ENCODE measurements at places on chromosomes 12 and 14.

DNA sequence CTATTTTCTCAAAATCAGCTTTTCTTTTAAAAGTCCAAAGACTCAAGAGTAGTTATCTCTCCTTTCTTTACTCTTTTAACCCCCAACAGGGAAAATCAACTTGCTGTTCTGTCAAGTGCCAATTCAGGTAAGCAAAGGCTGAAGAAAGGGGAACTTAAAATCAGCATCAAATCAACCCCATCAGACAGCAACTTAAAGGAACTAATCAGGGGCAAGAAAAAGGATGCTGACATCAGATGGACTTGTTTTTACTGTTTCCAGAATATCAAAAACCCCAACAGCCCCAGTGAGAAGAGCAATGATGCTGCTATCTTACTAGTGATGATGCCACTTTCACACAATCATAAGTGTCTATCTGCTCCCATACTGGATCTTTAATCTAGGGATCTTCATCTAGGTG lies 3.4 kb downstream of the BAZ2A start:
- no peak for DNase-seq

- no peak for DNase-seq
Observed at GRCh38 chr12:26130728-26131127, 5.9 kb upstream of the BHLHE41 start.

- DNase-seq = no peak
Observed at GRCh38 chr12:85029456-85029855, 6.6 kb downstream of the TSPAN19 start.

DNA sequence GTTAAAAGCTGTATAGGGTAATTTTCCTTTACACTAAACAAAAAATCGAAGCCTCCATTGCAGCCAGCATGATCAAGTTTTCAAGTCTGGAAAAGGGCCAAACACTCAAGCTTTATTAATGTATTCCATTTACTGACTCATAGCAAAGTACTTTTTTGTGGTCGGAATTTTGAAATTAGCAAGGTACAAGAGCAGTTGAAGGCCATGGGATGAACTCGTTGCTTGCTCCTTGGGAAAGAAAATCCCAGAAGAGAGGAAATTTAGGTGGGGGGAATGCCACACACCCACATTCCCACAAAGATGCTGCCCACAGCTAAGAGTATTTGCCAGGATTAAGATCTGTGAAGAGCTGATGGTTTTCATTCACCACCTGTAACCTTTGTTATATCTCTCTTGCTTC lies 333.7 kb downstream of the EGLN3 start:
- no peak for DNase-seq

DNA sequence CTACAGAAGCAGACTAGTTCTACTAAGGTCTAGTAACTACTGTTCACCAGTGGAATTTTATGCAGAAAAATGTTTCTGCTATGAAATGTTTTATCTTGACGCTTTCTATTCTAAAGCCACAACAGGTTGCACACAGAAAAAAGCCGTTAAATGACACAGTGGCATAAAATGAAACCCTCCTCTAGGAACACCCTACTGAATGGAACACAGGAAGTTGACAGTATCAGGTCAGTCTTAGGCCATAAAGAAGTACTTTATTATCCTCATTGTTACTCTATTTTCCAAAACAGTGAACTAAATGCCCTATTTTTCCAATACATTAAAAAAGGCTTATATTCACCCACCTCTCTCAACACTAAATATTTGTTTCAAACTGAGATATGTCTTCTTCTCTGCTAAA lies 21.9 kb downstream of the EPS8 start:
- DNase-seq = no peak
